Esophagus muscularis mucosa (tissue), 4 donors: ENCODE measurements at places on chromosomes 13 and 19. TPM values are rescaled to one million over a fixed set of nuclear protein-coding genes. Genes with fewer than 3 reads are reported as not detected.

GRCh38 chr19:35645680-35646511 lies 2.2 kb upstream of the COX6B1 start:
- no peaks in the 10 kb centered on the region for H3K27me3 ChIP-seq
- peaks cover 7% of the 10 kb centered on the region for H3K36me3 ChIP-seq
- no peak for DNase-seq
- peak overlapping the region; percentile 95 for H3K27ac ChIP-seq

GRCh38 chr19:42081584-42082203 lies 5.7 kb downstream of the ZNF574 start:
- no peak overlapping the region for H3K4me3 ChIP-seq
- H3K4me1 ChIP-seq = peaks cover 16% of the 10 kb centered on the region
- no peaks in the 10 kb centered on the region for H3K27me3 ChIP-seq
- H3K36me3 ChIP-seq = peaks cover 48% of the 10 kb centered on the region

GRCh38 chr13:41614671-41615527 lies 157.5 kb downstream of the RGCC start:
- DNase-seq = no peak
- no peaks in the 10 kb centered on the region for H3K27me3 ChIP-seq
- peaks cover 16% of the 10 kb centered on the region for H3K4me1 ChIP-seq

The CEACAM1 gene
- 3.1 TPM for total RNA-seq

GRCh38 chr13:98819382-98820010 lies 67.0 kb upstream of the SLC15A1 start:
- H3K36me3 ChIP-seq = peaks cover 14% of the 10 kb centered on the region
- no peak overlapping the region for H3K4me3 ChIP-seq
- peaks cover 46% of the 10 kb centered on the region for H3K4me1 ChIP-seq

DNA sequence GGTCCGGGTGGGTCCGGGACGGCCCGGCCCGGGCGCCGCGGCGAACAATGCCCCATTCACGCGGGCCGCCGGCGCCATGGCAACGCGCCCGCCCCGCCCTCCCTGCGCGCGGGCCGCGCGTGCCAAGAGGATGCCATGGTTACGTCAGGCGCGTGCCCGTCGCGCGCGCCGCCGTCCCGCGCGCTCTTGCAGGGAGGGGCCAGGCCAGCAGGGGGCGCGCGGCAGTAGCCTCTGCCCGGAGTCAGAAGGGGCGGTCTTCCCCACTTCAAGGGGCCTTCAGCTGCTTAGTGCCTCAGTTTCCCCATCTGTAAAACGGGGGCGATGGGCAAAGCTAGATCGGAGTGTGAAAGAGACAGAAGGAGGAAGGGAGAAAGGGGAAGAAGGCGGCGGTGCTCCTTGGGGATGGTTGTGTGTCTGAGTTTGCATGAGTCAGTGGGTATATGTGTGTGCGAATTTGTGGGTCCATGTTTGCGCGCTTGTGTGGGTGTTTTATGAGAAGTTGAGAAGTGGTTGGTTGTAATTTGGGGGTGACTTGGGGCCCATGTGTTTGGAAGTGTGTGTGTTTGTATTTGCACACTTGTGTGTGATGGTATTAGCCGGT lies 11.6 kb upstream of the NFIX start:
- H3K4me3 ChIP-seq = peak overlapping the region; percentile 48
- no peak overlapping the region for H3K27ac ChIP-seq
- H3K27me3 ChIP-seq = no peaks in the 10 kb centered on the region
- no peak for DNase-seq
- no peaks in the 10 kb centered on the region for H3K36me3 ChIP-seq
- peaks cover 28% of the 10 kb centered on the region for H3K4me1 ChIP-seq

DNA sequence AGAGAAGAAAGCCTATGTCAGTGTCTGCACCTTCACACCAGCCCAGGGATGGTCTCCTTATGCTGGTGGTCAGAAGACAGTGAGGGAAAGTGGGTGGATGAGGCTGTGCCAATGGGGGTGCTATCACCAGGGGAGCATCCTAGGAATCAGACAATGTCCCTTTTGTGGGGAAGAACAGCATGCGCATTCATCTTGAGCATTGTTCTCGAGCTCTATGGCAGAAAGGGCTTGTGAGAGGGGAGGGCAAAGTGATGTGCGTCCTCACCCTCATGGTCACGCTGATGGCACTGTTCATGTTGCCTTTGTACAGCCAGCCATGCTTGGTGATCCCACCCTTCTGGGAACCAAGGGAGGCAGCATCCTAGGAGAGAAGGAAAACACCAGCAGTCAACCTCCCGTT lies 56.1 kb downstream of the DOCK9 start:
- H3K4me3 ChIP-seq = no peak overlapping the region
- H3K36me3 ChIP-seq = peaks cover 38% of the 10 kb centered on the region
- no peak overlapping the region for H3K27ac ChIP-seq
- peaks cover 25% of the 10 kb centered on the region for H3K4me1 ChIP-seq
- no peaks in the 10 kb centered on the region for H3K27me3 ChIP-seq

The EPSTI1 gene
- 16.3 TPM for total RNA-seq

The ZNF416 gene
- total RNA-seq = 4.6 TPM

The ZNF667 gene
- 3.8 TPM for total RNA-seq

The ERICH6B gene
- not detected for total RNA-seq

The SYDE1 gene
- 42.8 TPM for total RNA-seq

The DMKN gene
- total RNA-seq = 3.3 TPM

GRCh38 chr19:53659292-53659691 lies 27.5 kb downstream of the DPRX start:
- no peaks in the 10 kb centered on the region for H3K4me1 ChIP-seq
- H3K36me3 ChIP-seq = no peaks in the 10 kb centered on the region
- H3K27me3 ChIP-seq = no peaks in the 10 kb centered on the region

The ZNF525 gene
- total RNA-seq = 14.5 TPM

DNA sequence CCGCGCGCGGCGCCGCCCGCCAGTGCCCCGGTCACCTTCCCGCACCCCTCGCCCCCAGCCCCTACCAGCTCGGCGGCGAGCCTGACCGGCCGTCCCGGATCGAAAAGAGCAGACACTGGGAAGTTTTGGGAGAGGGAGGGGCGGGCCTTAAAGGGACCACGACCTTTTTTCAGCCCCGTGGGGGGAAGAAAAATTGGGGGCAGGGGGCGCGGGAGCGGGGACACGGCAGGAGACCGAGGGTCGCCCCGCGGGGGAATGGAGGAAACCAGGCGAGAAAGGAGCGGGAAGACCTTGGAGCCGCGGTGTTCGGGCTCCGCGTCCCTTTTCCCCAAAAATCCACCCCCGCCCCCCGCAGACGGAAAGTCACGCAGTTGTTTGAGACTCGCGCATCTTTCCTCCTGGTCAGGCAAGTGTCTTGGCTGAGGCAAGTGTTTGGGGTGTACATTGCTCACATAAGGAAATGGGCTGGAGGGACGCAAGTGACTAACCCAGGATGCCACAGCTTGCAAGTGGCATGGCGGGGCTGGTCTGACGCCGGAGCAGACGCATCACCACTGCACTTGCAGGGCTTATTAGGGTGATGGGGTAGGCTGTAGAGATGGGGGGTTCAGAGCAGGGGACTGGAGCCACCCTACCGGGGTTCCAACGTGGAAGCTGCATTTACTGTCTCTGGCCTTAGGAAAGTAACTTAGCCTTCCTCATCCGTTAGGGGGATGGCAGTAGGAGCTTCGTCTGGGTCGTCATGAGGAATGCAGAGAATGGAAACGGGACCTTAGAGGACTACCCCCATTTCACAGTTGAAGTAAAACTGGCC lies 2.7 kb upstream of the HNRNPL start:
- H3K4me1 ChIP-seq = peaks cover 33% of the 10 kb centered on the region
- no peak for DNase-seq
- peaks cover 8% of the 10 kb centered on the region for H3K36me3 ChIP-seq
- peak overlapping the region; percentile 97 for H3K4me3 ChIP-seq

GRCh38 chr19:49977881-49978280 lies 16.9 kb upstream of the SIGLEC11 start:
- H3K27me3 ChIP-seq = no peaks in the 10 kb centered on the region
- no peak overlapping the region for H3K4me3 ChIP-seq
- H3K36me3 ChIP-seq = peaks cover 68% of the 10 kb centered on the region
- H3K4me1 ChIP-seq = no peaks in the 10 kb centered on the region

The CEACAM4 gene
- total RNA-seq = 1.4 TPM

DNA sequence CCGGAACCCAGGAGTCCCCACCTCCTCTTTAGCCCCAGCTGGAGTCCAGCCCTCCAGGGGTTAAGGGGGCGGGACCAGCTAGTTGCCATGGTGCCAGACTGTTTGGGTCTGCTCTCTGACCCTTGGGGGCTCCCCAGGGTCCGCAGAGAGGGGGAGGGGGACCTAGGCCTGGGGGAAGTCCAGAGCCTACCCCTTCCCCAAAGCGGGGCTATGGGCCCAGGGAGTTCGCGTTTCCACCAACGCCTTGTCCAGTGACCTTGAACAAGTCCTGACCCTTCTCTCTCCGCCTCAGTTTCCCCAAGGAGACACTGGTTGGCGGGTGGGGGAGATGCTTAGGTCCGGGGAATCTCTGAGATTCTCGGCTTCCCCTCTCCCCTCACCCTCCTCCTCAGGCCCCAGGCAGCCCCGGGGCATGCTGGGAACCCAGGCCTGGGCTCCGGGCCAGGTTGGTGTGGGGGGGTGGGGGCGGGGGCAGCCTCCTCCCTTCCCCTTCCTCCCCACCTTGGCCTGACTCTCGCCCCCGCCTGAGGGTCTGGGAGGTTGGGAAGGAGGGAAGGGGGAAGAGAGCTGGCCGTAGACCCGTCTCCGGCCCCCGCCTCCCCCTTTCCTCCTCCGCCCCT lies 2.6 kb upstream of the SPACA6 start:
- peaks cover 56% of the 10 kb centered on the region for H3K4me1 ChIP-seq
- peak overlapping the region; percentile 86 for H3K4me3 ChIP-seq
- H3K27me3 ChIP-seq = no peaks in the 10 kb centered on the region
- DNase-seq = peak; percentile 92

The PEG3 gene
- 10.3 TPM for total RNA-seq

DNA sequence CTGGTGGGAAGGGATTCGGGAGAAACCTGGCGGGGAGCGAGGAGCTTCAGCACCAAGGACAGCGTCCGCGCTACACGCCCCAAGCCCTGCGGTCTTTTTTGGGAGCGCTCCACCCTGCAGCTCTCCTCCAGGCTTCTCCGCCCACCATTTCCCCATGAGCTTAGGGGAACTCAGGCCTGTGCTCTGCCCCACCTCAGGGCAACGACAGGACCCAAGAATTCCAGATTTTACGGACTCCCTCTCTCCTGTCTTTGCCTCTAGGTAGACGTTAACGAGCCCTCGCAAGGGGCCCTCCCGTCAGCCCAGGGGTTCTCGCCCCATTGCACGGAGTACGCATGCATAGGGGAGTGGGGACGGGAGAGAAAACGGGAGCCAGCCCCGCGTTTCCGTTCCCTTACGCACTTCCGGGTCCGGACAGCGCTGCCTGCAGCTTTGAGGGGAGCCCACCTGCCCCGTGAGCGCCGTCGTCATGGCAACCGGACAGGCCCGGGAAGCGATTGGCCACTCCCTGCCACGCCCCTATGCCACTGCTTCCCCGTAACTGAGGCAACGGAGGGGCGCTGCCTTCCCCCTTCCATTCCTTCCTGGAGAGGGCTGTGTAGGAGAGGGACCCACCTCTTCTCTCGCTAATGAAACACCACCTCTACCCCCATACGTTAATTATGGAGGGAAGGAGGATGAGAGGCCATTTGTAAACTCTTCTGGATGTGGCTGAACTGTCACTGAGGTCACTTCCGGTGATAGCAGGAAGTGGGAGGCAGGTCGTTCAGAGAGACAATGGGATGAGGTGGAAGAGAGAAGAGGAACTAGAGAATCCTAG lies 20.8 kb downstream of the NOVA2 start:
- H3K27me3 ChIP-seq = peaks cover 12% of the 10 kb centered on the region
- H3K4me1 ChIP-seq = peaks cover 13% of the 10 kb centered on the region
- H3K4me3 ChIP-seq = no peak overlapping the region

GRCh38 chr19:17830567-17831418 lies 9.5 kb upstream of the INSL3 start:
- H3K4me1 ChIP-seq = peaks cover 19% of the 10 kb centered on the region
- H3K36me3 ChIP-seq = peaks cover 15% of the 10 kb centered on the region
- H3K27ac ChIP-seq = no peak overlapping the region
- H3K27me3 ChIP-seq = peaks cover 92% of the 10 kb centered on the region

DNA sequence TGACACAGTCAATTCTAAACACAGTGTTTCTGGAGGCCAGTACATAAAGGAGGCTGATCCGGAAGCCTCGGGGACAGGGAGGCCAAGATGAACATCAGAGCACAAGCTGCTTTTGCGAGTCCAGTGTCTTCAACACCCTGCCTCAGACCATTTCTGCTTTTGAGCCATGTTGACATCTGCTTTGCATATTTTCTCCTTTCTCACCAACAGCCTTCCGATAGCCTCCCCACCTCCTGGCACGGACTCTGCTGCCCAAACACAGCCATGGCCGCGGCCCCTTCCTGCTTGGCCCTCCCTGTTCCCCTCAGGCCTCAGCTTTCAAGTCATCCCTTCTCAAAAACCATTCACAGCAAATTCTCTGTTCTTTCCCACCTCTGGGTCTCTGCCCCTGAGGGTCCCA lies 3.6 kb downstream of the LRRC25 start:
- peaks cover 13% of the 10 kb centered on the region for H3K4me1 ChIP-seq
- H3K27ac ChIP-seq = peak overlapping the region; percentile 13
- no peak for DNase-seq
- no peaks in the 10 kb centered on the region for H3K36me3 ChIP-seq

- H3K27me3 ChIP-seq = no peaks in the 10 kb centered on the region
- DNase-seq = no peak
- H3K4me3 ChIP-seq = no peak overlapping the region
- peaks cover 13% of the 10 kb centered on the region for H3K4me1 ChIP-seq
- no peak overlapping the region for H3K27ac ChIP-seq
Measured at GRCh38 chr19:17576758-17577456, 21.5 kb downstream of the COLGALT1 start.

DNA sequence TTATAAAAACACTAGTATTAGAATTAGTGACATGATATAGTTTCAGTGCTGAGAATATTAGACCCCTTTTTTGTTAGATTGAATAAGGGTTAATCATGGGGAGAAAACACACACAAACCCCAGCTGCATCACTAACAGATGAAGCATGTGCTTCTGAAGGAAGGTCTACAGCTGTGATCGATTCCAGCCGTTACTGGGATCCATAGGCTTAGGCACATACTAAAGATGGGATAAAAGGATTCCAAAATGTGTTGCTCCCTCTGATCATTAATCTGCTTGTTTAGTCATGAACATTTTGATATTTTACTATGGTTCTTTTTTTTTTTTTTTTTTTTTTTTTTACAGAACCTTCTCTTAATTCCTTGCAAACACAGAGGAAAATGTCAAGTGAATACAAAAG lies 1591.3 kb downstream of the EFNB2 start:
- H3K36me3 ChIP-seq = no peaks in the 10 kb centered on the region
- no peak for DNase-seq
- H3K4me3 ChIP-seq = no peak overlapping the region
